ENCODE measurements at places on chromosomes 12 and 14.

GRCh38 chr14:43525658-43526057 is 981.4 kb downstream of the FSCB start:
- no peak for DNase-seq

- no peak for DNase-seq
Observed at GRCh38 chr12:126681676-126682075, 1585.3 kb upstream of the TMEM132C start.

DNA sequence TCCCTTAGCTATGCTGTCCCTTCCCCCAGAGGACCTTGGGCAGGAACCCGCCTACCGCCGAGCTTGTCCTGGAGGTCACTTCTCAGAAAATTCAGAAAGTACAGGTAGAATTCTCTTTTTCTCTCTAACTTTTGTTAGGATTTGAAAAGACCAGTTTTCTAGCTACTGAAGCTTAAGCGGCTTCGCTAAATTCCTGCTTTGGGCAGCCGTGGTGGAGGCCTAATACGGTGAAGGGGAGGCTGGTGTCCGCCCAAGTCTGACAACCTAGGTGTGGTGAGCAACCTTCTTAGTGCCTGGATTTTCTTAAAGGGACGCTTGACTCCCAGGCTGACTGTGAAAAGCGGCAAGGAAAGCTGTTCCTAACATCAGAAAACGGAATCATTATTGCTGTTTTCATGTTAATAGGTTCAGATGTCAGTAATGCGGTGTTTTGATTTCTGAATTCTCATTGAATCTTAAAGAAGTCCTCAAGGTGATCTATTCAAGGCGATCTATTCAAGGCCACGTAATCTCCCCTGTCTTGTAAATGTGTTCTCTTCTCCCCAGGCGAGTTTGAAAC is 835 bp downstream of the FGD4 start:
- DNase-seq = no peak

DNA sequence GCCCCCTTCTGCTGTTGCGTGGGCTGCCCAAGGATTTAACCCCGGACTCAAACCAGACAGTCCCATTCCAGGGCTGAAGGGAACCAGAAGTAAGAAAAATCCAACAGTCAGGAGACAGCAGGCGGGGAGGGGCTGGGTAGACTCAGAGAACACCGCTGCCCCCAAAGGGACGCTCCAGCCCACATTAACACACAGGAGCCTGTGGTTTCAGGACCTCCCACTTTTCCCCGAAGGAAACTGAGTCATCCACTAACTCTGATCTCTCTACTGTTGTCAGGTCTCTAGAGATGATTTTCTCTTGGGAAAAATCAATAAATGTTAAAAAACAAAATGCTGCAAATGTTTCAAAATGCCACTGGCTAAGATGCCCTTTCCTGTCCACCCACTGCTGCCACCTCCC is 41.6 kb downstream of the FBXO21 start:
- no peak for DNase-seq

- no peak for DNase-seq
Observed at GRCh38 chr12:27057543-27057942, 24.8 kb downstream of the C12orf71 start.

- peak; percentile 25 for DNase-seq
Observed at GRCh38 chr12:100234591-100235304, 32.1 kb downstream of the DEPDC4 start.

DNA sequence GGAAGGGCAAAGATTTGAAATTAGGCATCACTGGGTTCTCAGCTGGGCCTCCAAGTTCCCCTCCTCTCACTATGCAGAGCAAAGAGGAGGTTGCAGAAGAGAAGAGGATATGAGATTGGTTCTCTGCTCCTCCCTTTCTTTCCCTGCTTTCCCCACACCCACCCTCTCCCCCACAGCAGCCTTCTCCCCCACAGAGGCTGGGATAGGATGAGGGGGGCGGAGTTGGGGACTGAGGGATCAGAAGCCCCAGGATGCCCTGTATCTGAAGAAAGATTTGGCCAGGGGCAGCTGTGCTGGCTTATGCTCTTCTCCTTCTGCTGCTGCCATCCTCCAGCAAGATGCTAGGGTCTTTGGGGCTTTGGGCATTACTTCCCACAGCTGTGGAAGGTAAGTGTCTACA is at the start of gene AMHR2:
Gene AMHR2 (plus strand): TSS at position 259 of the 400 bp plus-strand sequence. CDS start 80 bp downstream, at position 339.
- no peak for DNase-seq

GRCh38 chr14:104087505-104087904 is 2.0 kb downstream of the ASPG start:
- no peak for DNase-seq

DNA sequence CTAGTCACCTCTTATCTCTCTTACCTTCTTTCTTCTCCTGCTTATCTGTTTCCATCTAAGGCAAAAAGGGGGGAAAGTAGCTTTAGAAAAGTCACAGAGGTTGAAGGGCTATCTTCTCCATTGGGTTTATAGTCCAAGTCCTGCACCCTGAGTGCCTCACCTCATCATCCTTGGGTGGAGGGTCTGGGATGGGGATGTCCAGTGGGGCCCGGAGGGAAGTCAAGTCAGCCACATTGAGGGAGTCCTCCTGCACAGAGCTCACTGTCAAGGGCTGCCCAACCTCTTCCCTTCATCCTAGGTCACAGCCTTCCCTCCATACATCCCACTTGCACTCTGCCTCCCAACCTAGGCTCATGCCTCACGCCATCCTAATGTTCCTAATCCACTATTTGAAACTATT is 1.2 kb downstream of the PSME2 start:
- DNase-seq = no peak

GRCh38 chr12:13588574-13588973 is 392.0 kb downstream of the EMP1 start:
- no peak for DNase-seq

- peak; percentile 97 for DNase-seq
Observed at GRCh38 chr12:34022079-34022830, at the start of gene ALG10. Gene ALG10 (plus strand): TSS chr12:34022496. CDS start chr12:34022600, 104 bp downstream.

- no peak for DNase-seq
Observed at GRCh38 chr14:104246401-104247335, 108.3 kb downstream of the KIF26A start.

DNA sequence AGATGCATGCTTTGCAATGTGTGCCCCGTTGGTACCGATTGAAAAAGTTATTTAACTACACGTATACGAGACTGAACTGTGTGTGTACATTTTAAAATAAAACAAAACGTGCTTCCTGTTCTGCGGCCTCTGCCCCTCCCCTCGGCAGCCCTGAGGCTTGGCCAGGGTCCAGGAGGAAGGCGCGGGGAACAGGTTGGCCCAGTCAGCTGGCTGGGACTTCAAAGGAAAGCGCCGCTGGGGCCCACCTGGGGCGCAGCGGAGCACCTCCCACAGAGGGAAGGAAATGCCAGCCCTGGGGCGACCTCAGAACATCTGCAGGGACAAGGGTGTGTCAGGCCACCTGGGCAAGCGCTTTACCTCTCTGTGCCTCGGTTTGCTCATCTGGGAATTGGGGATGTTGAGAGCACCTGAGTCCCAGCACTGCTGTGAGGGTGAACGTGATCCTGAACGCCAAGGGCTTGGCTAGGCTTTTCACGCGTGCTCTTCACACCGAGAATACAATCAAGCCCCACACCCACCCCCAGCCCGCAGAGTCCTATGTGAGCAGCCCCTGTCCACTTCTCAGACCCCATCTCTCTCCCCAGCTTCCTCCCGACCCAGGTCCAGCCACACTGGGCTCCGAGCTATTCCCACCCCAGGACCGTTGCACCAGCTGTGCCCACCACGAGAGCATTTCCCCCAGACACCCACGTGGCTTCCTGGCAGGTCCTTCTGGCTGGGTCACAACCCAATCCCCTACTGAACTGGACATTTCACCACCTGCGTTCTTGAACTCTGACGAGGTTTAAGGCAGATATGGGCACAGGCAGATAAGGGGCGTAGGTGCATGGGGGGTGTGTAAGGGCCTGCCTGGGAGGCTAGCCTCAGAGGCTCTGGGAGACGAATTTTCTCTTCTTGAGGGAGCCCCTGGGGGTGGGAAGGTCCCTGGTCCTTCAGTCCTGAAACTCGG is 41.9 kb upstream of the NCOR2 start:
- peak; percentile 93 for DNase-seq

DNA sequence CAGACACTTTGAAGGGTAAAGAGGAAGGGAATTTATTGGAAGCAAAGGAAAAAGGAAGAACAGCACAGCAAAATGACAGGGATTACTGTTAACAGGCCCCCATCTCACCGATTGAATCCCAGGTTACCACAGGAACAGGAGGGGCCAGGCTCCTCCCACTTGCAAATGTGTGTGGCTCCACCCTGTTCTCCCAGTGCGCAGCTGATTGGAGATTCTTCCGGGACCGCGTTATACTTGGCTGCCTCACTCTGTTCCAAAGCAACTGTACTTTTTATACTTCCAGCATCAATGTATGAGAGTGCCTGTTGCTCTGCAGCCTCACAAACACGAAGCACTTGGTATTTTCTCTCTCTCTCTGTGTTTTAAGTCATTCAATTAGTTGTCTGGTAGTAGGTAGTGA is 273.6 kb upstream of the MDGA2 start:
- no peak for DNase-seq

- no peak for DNase-seq
Observed at GRCh38 chr12:51432921-51433320, 8.3 kb downstream of the SLC4A8 start.

DNA sequence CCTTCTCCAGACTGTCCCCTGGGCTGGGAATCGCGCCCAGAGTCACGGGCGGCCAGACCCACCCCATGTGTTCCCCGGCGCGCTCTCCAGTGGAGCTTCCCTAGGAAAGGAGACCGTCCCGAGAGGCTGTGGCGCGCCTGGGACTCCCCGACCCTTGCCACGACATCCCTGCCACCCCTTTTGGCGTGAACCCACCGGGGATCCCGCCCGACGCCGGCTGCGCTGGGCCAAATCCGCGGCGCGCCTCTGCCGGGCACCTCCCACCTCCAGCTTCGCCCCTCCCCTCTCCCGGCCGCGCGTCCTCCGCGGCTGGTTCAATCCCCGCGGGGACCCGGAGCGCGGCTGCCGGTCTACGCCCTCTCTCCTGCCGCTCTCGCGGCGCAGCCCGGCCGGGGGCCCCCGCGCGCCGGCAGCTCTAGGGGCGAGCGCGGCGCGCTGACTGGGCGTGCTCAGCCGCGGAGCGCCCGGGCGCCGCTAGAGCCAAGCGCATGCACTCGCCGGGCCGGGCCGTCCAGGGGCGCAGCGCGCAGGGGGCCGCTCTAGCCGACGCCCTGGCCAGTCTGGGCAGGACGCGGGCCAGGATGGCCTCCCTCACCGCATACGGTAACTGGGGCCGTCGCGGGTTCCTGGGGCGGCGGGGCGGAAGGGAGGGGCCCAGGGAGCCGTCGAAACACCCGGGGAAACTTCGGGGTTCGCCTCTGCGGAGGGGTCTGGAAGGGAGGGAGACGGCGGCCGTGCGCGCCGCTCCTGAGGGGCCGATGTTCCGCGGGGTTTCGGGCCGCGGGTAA is 77.4 kb upstream of the ANO4 start:
- DNase-seq = no peak

- no peak for DNase-seq
Observed at GRCh38 chr12:112879191-112879705, 27.5 kb upstream of the OAS1 start.

DNA sequence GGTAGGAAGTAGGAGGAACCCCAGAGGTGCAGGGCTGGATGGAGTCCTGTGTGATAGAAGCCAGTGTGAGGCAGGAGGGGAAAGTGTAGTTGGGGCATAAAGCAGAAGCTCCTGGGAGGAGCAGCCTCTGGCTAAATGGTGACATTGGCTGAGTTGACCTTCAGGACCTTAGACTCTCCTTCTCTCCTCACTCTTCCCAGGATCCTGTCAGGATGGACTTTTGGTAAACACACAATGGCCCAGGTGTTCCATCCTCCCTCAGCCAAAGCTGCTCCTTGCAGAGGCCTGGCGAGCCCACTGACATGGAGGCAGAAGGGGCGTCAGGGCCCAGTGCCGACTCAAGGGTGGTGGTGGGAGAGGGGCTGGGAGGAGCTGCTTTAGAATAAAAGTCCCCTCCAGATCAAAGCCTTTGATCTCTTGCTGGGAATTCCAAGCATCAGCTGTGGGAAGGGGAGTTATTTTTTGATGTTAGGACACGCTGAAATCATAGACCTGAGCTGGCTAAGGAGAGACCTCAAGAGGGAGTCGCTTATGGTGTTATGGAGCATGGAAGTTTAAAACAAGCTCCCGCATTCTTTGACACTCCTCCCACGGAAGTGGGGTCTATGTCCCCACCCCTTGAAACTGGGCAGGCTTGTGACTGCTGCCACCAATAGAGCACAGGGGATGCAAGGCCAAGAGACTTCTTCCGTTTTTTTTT is 44.1 kb downstream of the SMIM41 start:
- no peak for DNase-seq

DNA sequence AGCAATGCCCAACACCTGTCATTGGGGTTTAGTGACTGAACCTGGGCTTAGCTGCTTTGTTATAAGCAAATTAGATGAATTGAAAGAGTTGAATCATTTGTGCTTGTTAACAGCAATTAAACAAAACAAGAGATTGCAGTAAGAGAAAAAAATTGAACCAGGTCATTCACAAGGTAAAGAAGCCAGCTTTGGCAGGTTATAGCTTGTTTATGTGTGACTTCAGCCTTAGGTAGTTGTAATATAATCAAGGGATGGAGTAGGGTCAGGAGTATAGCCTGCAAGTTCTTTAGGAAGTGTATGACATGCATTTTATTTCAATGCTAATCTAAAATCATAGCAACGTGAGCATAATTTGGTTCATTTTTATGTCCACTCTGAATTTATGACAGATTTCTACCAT is 63.4 kb upstream of the PLEKHG3 start:
- no peak for DNase-seq

DNA sequence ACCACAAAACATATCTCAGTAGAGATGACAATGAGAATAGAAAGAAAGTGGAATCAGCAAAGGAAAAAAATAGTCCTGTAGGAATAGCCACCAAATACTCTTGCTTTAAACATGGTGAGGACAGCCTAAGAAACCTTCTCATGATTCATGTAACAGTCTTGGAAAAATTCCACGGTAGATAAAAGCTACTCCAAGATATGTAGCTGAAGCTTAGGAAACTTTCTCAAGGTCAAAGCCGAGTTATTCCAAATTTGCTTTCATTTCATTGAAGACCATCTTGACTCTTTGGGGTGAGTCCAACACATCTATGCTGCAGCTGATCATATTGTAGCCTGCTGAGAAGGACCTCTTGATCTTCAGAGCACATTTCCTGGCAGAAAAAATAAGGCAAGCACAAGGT is 157.6 kb downstream of the PAH start:
- DNase-seq = no peak

DNA sequence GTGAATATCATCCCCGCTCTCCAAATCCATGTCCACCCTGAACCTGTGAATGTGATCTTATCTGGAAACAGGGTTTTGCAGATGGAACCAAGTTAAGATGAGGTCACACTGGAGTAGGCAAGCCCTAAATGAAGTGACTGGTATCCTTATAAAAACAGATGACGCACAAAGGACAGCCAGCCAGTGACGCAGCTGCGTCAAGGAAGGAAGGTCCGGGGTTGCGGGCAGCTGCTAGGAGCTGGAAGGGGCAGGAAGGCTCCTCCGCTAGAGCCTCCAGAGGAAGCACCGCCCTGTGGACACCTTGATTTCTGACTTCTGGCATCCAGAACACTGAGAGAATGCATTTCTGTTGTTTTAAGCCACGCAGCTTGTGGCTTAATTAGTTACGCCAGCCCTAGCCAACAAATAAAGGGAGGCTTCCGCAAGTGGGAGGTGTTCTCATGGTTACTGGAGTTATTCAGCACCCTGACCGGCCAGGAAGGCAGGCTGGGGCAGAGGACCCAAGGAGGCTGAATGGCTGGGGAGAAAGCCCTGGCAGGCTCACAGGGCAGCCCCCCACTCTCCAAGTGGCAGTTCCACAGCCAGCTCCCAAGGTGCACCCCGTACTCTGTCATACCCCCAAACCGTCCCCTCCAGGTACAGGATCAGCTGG is 127.6 kb upstream of the NCOR2 start:
- no peak for DNase-seq
